ENCODE measurements at places on chromosomes 6 and 20. TPM values are rescaled to one million over a fixed set of nuclear protein-coding genes. Genes with fewer than 3 reads are reported as not detected.

DNA sequence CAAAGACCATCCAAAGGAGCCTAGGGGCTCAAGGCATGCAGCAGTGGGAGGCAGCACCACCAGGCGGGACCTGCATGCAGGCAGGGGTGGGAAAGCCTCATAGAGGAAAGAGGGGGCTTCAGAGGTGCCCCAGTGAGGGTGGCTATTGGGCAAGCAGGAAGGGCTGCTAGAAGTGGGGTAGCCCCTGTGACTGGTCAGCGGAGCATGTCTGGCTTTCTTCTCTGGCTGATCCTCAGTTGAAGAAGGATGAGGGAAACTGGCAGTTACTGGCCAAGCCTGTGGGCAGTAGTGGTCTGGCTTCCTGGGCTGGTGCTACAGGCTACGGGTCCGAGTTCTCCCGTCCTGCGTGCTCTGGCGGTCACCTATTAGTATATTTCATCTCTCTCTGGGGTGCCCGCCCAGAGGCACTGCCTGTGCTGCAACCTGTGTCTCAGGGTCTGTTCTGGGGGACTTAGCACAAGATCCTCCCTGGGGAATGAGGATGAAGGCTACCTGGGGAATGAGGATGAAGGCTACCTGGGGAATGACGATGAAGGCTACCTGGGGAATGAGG lies 35.9 kb upstream of the CST7 start:
- DNase-seq, result no peak

GRCh38 chr6:167526465-167527368 lies 201.8 kb downstream of the TTLL2 start:
- no peak for DNase-seq

- peak; percentile 46 for DNase-seq
These were observed 1.2 kb upstream of the WRNIP1 start for GRCh38 chr6:2763876-2764540.

DNA sequence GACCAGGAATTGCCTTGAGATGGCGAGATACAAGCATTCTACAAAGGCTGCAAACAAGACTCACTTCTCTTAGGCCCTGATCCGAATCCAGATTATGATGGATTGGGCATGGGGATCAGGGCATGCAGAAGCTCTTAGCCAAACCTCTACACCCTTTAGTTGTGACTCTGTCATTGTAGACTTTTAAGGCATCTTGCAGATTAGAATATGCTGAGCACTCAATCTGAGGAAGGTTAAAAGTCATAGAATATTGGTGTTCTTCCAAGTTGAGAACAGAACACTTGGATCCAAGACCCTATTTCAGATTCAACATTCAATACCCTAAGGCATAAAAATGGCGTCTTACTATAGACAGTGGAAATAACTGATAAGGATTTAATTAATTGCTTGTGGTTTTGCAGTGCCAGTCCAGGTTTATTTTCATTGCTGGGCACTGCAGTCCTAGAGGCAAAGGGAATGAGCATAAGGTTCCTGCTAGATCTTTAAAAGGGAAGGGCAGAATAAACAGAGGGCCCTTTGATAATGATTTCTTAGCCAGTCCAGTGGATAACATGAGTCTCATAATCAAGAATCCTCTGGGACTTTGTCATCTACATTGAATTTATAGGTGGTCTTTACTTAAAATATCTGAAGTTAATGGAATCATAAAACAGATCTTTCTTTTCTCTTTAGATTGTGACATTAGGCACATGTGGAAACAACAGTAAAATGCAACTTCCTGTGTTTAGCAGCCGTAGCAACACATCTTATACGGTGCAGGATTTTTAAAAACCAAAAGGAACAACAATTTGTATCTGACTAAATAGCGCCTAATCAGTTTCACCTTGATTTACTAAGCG lies 17.6 kb downstream of the PHACTR2 start:
- DNase-seq, result no peak

DNA sequence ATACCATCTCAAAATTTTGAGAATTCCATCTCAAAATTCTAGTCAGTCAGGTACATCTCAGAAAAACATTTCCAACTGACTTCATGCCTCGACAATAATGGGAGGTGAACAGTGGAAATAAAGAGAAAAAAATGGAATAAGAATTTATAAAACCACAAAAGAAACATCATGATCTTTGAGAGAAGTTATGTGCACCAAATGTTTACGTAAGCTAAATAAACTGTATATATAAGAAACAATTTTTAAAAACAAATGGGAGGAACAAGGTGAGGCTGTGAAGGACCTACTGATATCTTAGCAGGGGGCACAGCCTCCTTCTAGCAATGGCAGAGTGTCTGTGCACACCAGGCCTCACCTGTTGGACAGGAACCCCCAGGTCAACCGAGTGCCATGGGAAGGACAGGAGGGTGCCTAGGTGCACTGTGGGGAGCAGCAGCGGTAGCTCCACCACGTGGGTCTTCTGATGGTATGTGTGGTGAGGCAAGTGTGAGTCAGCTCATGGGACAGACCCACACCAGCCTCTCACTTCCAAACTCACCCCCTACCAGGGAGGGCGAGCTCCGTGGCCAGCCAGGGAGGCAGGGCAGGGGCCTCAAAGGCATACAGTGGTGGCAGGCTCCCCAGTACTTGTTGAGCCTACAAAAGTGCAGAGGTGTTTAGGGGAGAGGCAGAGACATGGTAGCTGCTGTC lies 23.2 kb downstream of the DIDO1 start:
- DNase-seq, result no peak

GRCh38 chr20:47727170-47727880 lies 58.0 kb downstream of the SULF2 start:
- peak; percentile 73 for DNase-seq

DNA sequence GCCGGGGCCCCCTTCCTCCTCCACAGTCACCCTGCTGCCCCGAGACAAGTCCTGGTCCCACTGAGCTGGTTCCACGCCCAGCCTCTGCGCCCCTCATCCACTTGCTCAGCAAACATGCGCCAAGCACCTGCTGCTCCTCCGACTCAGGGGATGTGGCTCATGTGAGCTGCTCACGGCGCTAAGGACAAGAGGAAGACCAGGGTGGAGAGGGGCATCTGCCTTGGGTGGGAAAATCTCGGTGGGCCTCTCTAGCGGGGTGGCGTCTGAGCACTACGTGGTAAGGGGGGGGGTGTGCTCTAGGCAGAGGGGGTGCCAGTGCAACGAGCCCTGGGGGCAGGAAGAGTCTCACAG lies 4.5 kb downstream of the LAMA5 start:
- no peak for DNase-seq

Gene SLC13A3
- total RNA-seq, result 0.39 TPM

Gene NKX2-4
- total RNA-seq, result not detected

Gene RPS10
- 935 TPM for total RNA-seq

Gene ALDH5A1
- 18.3 TPM for total RNA-seq

Gene TNF
- 0.27 TPM for total RNA-seq

All from left colon (tissue), 2 donors.